ENCODE measurements at places on chromosomes 5 and 9. TPM values are rescaled to one million over a fixed set of nuclear protein-coding genes. Genes with fewer than 3 reads are reported as not detected.

- DNase-seq: peak; percentile 45
These were observed 2.2 kb downstream of the TNFSF15 start for GRCh38 chr9:114803479-114804265.

- DNase-seq: no peak
These were observed 11.8 kb upstream of the MRNIP start for GRCh38 chr5:179870403-179870903.

Gene CD274
- 16.3 TPM for polyA plus RNA-seq

- no peak for DNase-seq
These were observed 187.0 kb downstream of the CACNA1B start for GRCh38 chr9:138064547-138064946.

GRCh38 chr5:147786142-147786541 is 3.6 kb upstream of the JAKMIP2 start:
- DNase-seq: no peak

Gene PROB1
- polyA plus RNA-seq: 0.25 TPM

DNA sequence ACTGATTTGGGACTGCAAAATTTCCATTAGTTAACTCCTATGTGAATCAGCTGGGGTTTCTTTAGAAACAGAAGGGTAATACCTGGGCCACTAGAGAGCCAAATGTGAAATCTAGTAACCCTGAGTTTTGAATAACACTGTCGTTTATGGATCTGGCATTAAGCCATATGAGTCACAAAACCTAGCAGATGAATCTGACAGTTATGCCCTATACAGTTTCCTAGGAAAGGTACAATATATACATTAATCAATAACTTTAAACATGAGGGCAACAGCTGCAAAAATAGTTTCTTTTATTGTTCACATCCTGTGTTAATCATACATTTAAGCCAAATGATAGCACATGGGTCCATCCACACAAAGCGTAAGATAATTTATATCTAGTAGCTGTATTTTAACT is 56.9 kb downstream of the PAM start:
- no peak for DNase-seq

DNA sequence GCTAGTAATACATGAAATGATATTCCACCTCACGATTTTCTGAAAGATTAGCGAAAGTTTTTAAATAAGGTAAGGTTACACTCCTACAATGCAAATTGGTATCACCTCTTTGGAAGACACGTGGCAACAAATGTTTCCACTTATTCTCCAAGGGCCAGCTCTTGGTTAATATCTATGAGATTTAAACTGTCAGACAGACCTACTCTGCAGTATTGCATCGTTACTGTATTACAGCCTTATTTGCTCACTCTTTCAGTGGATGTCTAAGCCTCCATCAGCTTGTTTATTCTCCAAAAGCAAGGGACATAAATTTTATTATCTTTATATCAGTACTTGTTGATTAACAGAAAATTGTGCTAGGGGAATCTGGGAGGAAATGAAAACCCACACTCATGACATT is 135.7 kb downstream of the MLLT3 start:
- no peak for DNase-seq

Gene BNC2
- polyA plus RNA-seq: 46.8 TPM

- no peak for DNase-seq
These were observed 656 bp downstream of the CEP78 start for GRCh38 chr9:78236551-78236910.

Gene CYLC2
- not detected for polyA plus RNA-seq

DNA sequence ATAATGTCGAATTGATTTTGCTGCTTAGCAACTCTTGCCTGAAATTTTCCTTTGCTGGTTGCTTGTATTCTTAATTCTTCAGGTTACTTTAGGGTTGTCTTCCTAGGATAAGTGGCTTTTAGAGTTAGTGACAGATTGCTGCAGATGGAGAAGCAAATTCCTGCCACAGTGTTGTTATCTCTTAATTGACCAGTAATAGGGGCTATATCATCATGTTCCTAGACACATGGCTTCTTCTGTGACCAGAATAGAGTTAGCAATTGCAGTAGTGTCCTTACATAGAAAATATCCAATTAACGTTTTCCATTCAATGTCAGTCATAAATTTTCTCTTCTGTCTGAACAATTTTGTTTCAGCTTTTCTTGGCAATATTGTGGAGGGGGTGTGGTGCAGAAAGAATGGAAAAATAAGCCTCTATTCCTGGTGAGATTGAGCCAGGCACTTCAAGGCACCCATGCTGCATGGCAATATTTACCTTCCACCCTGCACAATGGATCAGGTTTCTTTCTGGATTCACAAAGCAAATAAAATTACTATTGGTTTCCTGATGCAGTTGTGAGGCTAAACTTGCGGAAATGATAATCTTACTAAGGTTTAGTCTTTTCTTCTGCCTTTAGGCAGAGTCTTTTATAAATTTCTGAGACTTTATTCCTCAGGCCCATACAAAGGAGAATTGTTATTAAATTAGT is 1481.5 kb downstream of the EFNA5 start:
- no peak for DNase-seq

GRCh38 chr5:61087921-61088320 is 74.3 kb downstream of the SMIM15 start:
- DNase-seq: no peak

GRCh38 chr5:84696651-84697050 is 312.0 kb upstream of the EDIL3 start:
- peak; percentile 0 for DNase-seq

DNA sequence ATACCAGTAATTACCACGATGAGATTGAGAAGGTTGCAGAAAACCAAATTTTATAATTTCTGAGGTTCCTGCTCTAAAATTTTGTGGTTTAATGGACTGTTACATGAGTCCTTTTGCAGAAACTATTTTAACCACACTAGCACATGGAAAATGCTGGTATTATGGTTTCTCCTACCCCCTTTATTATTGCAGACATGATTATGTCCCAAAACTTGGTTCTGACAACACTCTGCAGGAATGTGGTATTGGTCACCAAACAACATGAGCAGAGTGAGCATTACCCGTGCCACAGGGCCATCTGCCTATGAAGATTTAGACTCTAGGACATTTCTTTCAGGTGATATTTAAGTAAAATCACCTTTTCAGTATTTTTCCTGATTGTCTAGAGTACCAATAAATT is 2.8 kb upstream of the ECM2 start:
- DNase-seq: no peak

All from AG04450 (cell line).